Astrocyte of the spinal cord (primary cell): ENCODE measurements at places on chromosomes 4 and X.

- DNase-seq = no peak
Measured at GRCh38 chr4:18975916-18976808, 954.6 kb upstream of the LCORL start.

GRCh38 chrX:4994855-4995254 is 1233.8 kb downstream of the NLGN4X start:
- no peak for DNase-seq

DNA sequence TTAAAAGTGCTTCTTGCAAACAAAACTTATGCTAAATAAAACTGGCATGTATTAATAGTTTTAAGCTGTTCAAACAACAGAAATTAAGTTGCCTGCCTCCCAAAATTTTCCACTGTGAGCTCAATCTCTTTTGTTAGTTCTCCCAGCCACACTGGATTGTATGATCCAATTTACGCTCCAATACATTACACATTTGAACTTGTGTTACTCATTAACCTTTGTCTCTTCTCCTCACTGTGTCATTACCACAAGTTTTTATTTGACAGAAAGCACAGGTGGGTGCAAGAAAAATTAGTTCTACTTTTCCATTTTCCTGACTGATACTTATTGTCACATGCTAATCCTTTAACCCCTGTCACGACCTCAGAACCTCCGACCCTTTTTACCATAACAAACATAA is 55.5 kb downstream of the SHISA3 start:
- DNase-seq = no peak

DNA sequence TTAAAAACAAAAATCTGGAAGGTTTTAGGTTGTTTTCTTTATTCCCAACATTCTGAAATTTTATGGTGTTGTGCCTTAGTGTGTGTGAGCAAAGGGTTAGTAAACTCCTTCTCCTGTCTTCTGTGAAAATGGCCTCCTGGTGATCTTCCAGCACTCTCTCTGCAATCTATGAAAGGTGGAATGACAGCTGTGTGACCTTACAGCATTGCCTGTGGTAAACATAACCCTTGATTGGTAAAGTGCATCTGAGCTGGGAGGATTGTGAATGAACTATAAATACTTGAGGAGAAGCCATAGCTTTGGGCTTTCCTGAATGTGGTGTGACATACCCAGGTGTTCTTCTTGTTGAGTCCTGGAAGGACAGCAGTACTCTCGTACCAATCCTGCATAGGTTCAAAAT is 10.0 kb downstream of the ART3 start:
- DNase-seq = no peak

- DNase-seq = no peak
Measured at GRCh38 chrX:128599632-128600031, 547.4 kb upstream of the ACTRT1 start.
